ENCODE measurements at places on chromosomes 5 and 9.

- no peak for DNase-seq
Observed at GRCh38 chr5:147388184-147389108, 121.4 kb downstream of the DPYSL3 start.

GRCh38 chr5:132017316-132017715 lies 5.9 kb upstream of the ACSL6 start:
- DNase-seq = no peak

- DNase-seq = no peak
Observed at GRCh38 chr5:167966979-167967378, 324.5 kb upstream of the WWC1 start.

- DNase-seq = no peak
Observed at GRCh38 chr9:112002847-112003457, 106.3 kb downstream of the UGCG start.

GRCh38 chr9:110329639-110330230 lies 7.9 kb downstream of the TXNDC8 start:
- no peak for DNase-seq

- DNase-seq = no peak
Observed at GRCh38 chr5:33037076-33037475, 326.0 kb downstream of the NPR3 start.

- no peak for DNase-seq
Observed at GRCh38 chr5:73339051-73339575, 109.5 kb downstream of the FOXD1 start.

GRCh38 chr5:101160002-101160401 lies 256.9 kb upstream of the ST8SIA4 start:
- DNase-seq = no peak

GRCh38 chr5:142977363-142978051 lies 207.3 kb downstream of the ARHGAP26 start:
- DNase-seq = peak; percentile 95

DNA sequence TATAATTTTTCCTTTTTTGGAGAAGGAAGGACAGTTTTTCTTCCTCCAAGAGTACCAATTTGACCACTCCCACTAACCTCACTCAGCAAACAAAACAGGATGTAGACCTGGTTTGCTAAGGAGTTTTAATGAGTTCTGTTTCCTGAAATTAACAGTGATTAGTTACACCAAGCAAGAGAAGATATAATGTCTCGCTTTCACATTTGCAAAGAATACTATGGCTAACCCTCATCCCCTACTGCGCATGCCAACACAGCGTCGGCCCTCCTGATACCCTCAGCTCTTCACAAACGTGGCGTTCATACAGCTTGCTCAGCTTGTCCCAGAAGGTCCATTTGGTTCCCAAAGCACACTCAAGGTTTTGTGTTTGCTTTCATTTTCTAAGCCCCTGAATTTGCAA lies 41.9 kb upstream of the IPPK start:
- no peak for DNase-seq

DNA sequence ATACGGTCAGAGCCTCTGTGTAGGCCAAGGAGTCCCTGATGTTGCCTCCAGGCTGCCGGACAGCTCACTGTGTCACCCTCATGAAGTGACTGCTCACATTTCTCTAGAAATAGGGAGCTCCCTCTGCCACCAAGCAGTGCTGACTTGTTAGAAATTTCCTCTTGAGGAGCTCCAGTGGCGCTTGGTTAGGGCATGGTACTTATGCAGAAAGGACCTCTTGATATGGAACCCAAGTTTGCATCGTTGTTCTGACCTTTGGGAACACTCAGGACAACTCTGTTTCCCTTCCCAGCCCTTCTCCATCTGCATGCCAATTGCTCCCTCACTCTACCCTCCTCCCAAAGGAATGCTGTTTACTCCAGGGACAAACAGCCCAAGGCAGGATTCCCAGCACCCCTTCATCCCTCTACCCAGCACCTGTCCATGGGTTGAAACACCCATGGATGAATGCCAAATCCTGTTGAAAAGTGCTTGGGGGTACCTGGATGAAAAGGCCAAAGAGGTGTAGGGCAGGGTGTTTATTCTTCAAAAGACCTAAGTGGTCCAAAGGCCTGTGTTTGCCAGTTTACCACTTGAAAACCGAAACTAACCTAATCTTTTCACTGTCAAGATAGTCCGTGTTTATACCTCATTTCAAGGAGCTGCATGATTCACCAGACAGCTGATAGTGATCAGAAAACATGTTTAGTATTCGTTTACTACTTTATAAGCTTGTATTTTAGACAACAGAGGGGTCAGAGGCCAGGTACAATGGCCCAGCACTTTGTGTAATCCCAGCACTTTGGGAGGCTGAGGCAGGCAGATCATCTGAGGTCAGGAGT lies 51.1 kb downstream of the KLF4 start:
- no peak for DNase-seq

DNA sequence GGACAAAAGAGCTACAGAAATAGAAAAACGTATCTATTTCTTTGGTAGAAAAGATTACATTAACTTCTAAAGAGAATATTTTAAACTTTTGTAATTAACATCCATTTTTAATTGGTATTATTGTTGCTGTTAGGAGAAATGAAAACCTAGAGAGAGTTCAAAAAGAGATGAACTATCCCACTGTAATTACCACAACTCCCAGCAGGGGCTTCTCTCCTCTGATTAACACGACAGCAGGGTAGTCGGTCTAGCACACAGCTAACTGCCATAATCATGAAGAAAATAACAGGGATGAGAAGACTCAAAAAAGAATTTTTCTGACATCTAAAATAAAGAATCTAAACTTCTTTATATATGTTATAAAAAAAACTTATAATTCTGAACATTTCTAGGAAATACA lies 86.2 kb upstream of the CDH9 start:
- peak; percentile 30 for DNase-seq

GRCh38 chr5:123520677-123521247 lies 8.8 kb downstream of the CSNK1G3 start:
- no peak for DNase-seq

GRCh38 chr5:150648294-150649107 lies 8.0 kb downstream of the SYNPO start:
- DNase-seq = no peak

- DNase-seq = no peak
Observed at GRCh38 chr5:74020503-74020902, 394.5 kb downstream of the ARHGEF28 start.

GRCh38 chr9:110021891-110022290 lies 186.1 kb downstream of the C9orf152 start:
- no peak for DNase-seq

DNA sequence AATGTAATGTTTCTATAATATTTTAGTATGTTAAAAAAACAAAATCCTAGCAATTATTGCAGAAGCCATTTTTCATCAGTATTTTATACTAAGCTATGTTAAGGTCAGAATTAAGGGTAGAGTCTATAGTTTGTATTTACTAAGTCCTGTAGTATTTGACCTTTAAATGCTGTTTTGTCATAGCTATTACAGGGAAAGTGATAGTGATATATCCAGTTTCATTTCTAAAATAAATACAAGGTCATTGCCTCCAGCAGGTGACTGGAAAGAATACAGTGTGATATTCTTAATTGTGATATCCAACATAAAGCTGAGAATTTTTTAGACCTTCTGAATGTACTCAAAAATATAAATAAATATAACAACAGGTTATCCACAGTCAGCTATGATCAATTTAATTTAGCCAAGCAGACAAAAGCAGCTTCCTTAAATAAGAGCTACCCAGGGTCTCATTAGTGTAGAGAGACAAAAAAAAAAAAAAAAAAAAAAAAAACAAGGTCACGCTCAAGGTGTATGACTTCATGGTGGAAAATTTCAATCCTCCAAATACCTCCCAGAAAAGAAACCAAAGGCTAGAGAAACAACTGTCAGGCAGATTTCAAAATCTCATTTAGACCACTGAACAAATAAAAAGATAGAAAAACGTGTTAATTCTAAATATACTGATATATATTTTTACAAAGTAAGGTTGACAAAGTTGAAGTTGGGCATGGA lies 278.7 kb downstream of the HCN1 start:
- DNase-seq = no peak

- no peak for DNase-seq
Observed at GRCh38 chr5:157652377-157652692, at the start of gene SOX30. SOX30 (minus strand) TSS chr5:157652438; CDS start chr5:157652078, 360 bp downstream.
